ENCODE measurements at places on chromosomes 5 and 9.

DNA sequence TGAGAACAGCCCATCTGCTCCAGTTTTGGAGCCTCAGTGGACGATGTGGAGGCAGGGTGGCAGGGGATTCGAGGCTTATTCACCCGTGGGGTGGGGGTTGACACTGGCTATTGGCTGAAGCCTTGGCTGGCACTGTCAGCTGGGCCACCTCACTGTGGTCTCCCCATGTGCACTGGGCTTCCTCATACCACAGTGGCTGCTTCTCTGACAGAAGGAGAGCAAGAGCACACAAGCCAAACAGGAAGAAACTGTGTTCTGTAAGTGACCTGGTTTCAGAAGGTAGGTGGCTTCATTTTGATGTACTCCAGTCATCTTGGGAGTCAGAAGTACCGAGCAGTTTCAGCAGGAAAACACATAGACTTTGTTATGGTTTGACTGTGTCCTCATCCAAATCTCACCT is 24.7 kb upstream of the CTNND2 start:
- no peaks in the 10 kb centered on the region for H3K4me1 ChIP-seq
- no peak overlapping the region for H3K4me3 ChIP-seq
- H3K27me3 ChIP-seq = no peaks in the 10 kb centered on the region
- DNase-seq = no peak

- H3K4me3 ChIP-seq = no peak overlapping the region
- H3K27ac ChIP-seq = no peak overlapping the region
- DNase-seq = no peak
- H3K4me1 ChIP-seq = no peaks in the 10 kb centered on the region
Measured at GRCh38 chr5:170508660-170509347, 5.0 kb downstream of the KCNIP1 start.

GRCh38 chr9:27436234-27436633 is 87.9 kb upstream of the IFNK start:
- DNase-seq = no peak
- no peaks in the 10 kb centered on the region for H3K36me3 ChIP-seq
- H3K4me3 ChIP-seq = no peak overlapping the region

DNA sequence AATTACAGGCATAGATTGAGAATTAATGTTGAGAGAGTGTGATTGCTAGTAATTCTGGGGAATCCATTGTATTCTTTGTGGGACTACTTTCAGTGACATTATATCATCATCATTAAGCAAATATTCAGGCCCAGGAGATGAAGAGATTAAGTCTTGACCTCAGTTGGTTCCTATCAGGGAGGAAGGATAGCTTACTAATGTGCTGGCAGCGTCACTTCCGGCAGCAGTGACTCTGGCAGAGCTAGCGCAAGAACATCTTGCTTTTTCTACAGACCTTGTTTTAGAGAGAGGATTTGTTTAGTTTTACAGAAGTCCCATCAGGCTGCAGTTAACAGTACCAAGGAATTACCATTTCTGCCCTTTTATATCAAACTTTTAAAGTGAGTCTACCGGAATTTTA is 20.3 kb downstream of the OSTF1 start:
- H3K36me3 ChIP-seq = peaks cover 34% of the 10 kb centered on the region
- DNase-seq = no peak
- H3K27me3 ChIP-seq = no peaks in the 10 kb centered on the region
- H3K4me1 ChIP-seq = peaks cover 51% of the 10 kb centered on the region
- no peak overlapping the region for H3K4me3 ChIP-seq
- H3K27ac ChIP-seq = peak overlapping the region; percentile 62

- peak; percentile 83 for DNase-seq
- peak within 1 kb of the TSS; percentile 84 for H3K4me3 ChIP-seq
- peaks cover 29% of the 10 kb centered on the region for H3K4me1 ChIP-seq
Measured at GRCh38 chr5:178113141-178113787, at the start of gene N4BP3. Gene N4BP3 (plus strand): TSS chr5:178113532. CDS start chr5:178119584, 6,052 bp downstream.

GRCh38 chr5:78781611-78782286 is 133.2 kb upstream of the LHFPL2 start:
- H3K27ac ChIP-seq = no peak overlapping the region
- no peak overlapping the region for H3K4me3 ChIP-seq
- no peaks in the 10 kb centered on the region for H3K36me3 ChIP-seq
- no peaks in the 10 kb centered on the region for H3K4me1 ChIP-seq
- no peak for DNase-seq

DNA sequence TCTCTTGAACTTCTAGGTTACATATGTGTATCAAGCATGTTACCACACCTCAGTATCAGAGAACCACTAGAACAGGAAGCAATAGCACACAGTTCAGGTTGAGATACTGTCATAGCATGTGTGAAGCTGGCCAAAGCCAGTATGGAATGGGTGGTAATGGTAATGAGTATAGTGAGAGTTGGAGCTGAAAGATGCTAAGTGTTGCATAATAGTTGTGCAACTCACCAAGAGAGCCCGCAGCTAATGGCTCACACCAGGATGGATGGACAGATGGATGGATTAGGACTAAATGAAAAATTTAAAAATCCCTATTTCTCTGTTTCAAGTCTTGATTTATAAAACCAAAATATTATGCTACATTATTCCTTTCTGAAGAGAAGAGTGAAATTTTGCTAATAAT is 53.4 kb upstream of the KCNN2 start:
- H3K4me1 ChIP-seq = no peaks in the 10 kb centered on the region
- DNase-seq = no peak

- H3K36me3 ChIP-seq = no peaks in the 10 kb centered on the region
- H3K27ac ChIP-seq = no peak overlapping the region
- no peak for DNase-seq
- no peaks in the 10 kb centered on the region for H3K27me3 ChIP-seq
- no peak overlapping the region for H3K4me3 ChIP-seq
Measured at GRCh38 chr5:178389796-178390195, 157.2 kb upstream of the PHYKPL start.

DNA sequence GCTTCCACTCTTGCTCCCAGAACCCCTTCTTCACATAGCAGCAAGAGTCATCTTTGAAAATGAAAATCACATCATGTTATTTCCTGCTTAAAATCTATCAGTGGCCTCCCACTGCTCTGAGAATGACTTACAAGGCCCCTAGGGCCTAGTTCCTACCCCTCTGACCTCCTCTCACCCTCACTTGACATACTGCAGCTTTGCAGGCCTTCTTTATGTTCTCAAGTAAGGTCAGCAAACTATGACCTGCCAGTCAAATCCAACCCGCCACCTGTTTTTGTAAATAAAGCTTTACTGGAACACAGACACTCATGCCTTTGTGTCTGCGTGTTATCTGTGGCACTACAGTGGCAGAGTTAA is 185.7 kb downstream of the NR3C1 start:
- H3K4me3 ChIP-seq = no peak overlapping the region
- DNase-seq = no peak
- peak overlapping the region; percentile 84 for H3K27ac ChIP-seq
- peaks cover 22% of the 10 kb centered on the region for H3K36me3 ChIP-seq

DNA sequence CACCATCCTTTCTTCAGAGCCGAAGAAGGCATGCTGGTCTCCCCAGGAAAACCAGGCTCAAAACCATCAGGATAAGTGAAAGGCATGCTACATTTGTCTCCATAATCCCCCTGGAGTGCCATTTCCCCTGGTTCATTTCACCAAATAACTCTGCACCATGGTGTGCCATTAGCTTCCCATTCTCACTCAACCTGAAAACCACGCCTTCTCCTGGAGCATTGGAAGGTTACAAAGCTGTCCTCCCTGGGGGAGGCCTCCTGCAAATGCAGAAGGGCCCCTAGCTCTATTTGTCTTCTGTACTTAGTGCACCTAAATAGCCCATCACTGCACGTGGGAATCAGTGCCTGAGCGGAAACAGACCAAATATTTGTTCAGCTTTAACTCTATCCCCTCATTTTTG is 90.2 kb upstream of the ICE1 start:
- H3K27ac ChIP-seq = no peak overlapping the region
- H3K27me3 ChIP-seq = no peaks in the 10 kb centered on the region
- H3K4me3 ChIP-seq = no peak overlapping the region
- H3K4me1 ChIP-seq = no peaks in the 10 kb centered on the region

DNA sequence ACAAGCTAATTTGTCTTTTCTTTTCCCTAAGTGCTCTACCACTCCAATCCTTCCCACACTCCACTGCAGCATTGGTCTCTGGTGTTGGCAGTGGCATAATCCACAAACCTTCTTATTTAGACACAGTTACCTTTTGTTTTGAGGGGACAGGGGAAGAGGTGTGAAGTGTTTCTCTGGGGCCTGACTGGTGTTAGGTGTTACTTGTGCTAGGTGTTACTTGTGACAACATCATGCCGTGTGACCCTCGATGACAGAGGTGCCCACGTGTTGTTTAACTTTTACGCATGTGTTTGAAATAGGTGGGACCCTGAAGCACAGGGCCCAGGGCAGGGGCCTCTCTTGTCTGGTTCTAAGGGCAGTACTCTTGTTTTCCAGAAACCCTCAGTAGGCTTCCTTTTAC is 70.5 kb upstream of the SPRY4 start:
- H3K27ac ChIP-seq = no peak overlapping the region
- DNase-seq = no peak
- peaks cover 4% of the 10 kb centered on the region for H3K4me1 ChIP-seq
- peaks cover 4% of the 10 kb centered on the region for H3K27me3 ChIP-seq
- no peak overlapping the region for H3K4me3 ChIP-seq

GRCh38 chr5:37844009-37844408 is 4.2 kb upstream of the GDNF start:
- H3K27me3 ChIP-seq = peaks cover 43% of the 10 kb centered on the region
- no peaks in the 10 kb centered on the region for H3K36me3 ChIP-seq
- H3K4me3 ChIP-seq = no peak overlapping the region
- peaks cover 2% of the 10 kb centered on the region for H3K4me1 ChIP-seq
- H3K27ac ChIP-seq = no peak overlapping the region
- no peak for DNase-seq

DNA sequence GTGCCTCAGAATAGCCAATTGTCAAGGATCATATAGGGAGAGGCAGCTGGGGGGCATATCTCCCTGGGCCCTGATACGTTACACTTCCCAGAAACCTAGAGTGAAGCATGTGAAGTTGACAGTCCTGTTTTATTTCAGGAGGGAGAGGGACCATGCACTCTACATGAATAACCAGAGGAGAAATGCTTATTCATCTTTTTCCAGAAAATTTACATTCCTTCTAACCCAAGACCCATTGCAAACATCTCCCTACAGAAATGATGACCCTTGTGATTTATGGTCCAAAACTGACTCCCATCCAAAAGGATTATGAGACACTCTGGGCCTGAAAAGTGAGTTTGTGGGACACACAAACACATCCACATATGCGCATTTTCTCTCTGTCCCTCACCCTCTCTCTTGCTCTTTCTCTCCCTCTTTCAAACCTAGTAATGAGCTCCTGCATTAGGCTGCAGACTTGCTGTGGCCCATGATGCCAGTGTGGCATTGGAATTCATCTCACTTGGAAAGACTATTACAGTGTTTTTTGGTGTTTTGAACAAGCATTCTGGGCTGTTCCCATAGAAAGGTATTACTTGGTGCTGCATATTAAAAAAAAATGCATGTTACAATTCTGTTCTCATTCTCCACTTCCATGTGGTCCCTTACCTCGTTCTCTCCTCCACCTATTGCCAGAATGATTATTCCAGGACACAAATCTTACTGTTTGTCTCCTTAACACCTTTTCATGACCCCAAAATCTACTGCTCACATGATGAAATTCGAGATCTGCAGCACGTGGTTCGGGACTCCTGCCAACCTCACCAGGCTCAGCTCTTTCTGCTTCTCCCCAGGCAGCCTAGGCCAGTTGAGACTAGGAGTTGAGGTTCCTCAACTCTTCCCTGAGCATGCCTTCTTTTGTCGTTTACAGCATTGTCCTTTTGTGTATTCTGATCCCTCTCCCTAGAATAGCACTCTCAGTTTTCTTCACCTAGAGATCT is 451.3 kb upstream of the KLF4 start:
- H3K27me3 ChIP-seq = no peaks in the 10 kb centered on the region
- H3K4me1 ChIP-seq = no peaks in the 10 kb centered on the region
- no peak overlapping the region for H3K27ac ChIP-seq
- no peaks in the 10 kb centered on the region for H3K36me3 ChIP-seq
- DNase-seq = no peak

- no peak overlapping the region for H3K4me3 ChIP-seq
- no peaks in the 10 kb centered on the region for H3K4me1 ChIP-seq
- no peaks in the 10 kb centered on the region for H3K36me3 ChIP-seq
- no peak overlapping the region for H3K27ac ChIP-seq
- H3K27me3 ChIP-seq = peaks cover 20% of the 10 kb centered on the region
Measured at GRCh38 chr5:131942016-131942415, 3.4 kb downstream of the MEIKIN start.

- DNase-seq = no peak
- no peak overlapping the region for H3K27ac ChIP-seq
- H3K36me3 ChIP-seq = no peaks in the 10 kb centered on the region
- no peaks in the 10 kb centered on the region for H3K4me1 ChIP-seq
Measured at GRCh38 chr9:18384066-18384465, 89.9 kb upstream of the ADAMTSL1 start.

DNA sequence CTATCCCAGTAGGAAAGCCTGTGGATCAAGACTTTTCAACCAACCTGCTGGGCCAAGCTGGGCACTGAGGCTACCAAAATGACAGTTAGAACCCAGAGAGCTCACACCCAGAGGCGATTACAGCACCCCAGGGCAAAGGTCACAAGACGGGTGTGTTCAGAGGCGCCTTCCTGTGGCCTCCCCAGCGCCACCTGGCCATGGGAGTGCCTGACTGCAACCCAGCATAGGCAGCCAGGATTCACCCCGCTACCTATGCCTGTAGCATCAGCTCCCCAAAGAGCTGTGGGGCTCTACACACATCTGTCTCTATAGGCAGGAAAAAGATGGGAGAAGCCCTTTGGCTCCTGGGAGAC is 33.5 kb downstream of the PDGFRB start:
- H3K4me1 ChIP-seq = peaks cover 1% of the 10 kb centered on the region
- H3K27ac ChIP-seq = no peak overlapping the region
- peak; percentile 28 for DNase-seq
- no peak overlapping the region for H3K4me3 ChIP-seq

- H3K4me3 ChIP-seq = no peak overlapping the region
- no peak for DNase-seq
- H3K27me3 ChIP-seq = peaks cover 14% of the 10 kb centered on the region
Measured at GRCh38 chr5:103476811-103477210, 85.8 kb downstream of the NUDT12 start.

- no peaks in the 10 kb centered on the region for H3K36me3 ChIP-seq
- H3K27me3 ChIP-seq = peaks cover 9% of the 10 kb centered on the region
- no peak for DNase-seq
Measured at GRCh38 chr5:74468421-74468820, 172.1 kb downstream of the ENC1 start.

GRCh38 chr9:38108326-38108725 is 39.3 kb upstream of the SHB start:
- DNase-seq = no peak
- H3K36me3 ChIP-seq = no peaks in the 10 kb centered on the region
- H3K4me3 ChIP-seq = no peak overlapping the region
- H3K27me3 ChIP-seq = peaks cover 6% of the 10 kb centered on the region

GRCh38 chr5:98425640-98426039 is 347.8 kb upstream of the RGMB start:
- H3K4me1 ChIP-seq = peaks cover 3% of the 10 kb centered on the region
- H3K36me3 ChIP-seq = no peaks in the 10 kb centered on the region
- no peak overlapping the region for H3K4me3 ChIP-seq
- DNase-seq = no peak
- no peaks in the 10 kb centered on the region for H3K27me3 ChIP-seq
- H3K27ac ChIP-seq = no peak overlapping the region

Data from activated T-helper 2 cell treated with anti-CD3 and anti-CD28 coated beads, Interferon-gamma antibody, Interleukin-2, Interleukin-4, amounts not matched to agents 10 μg/mL and 5 μg/mL and 100 μg/mL, durations not matched to agents 14 hours and 24 hours and 36 hours (primary cell).